SK-N-SH (cell line): ENCODE measurements at places on chromosomes 12 and 14. TPM values are rescaled to one million over a fixed set of nuclear protein-coding genes. Genes with fewer than 3 reads are reported as not detected.

The TPPP2 gene
- polyA plus RNA-seq, result not detected in 2 replicates

DNA sequence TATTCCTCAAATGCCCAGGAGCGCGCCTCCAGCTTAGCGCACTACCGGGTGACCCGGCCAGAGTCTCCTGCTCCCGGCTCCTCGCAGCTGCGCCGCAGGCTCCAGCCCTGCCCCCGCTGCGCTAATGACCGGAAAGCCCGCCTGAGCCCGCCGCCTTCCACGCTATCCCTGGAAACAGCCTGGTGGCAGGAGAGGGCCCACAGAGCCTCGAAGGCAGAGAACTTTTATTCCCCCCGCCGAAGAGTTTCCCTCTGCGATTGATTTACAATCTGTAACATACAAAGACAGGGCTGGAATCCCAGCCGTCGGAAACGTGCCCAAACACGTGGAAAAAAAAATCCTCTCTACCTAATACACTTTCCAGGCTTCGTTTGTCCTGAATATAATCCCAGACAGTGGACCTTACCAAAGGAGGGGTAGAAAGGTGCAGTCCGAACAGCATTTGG, 1.5 kb downstream of the COL2A1 start:
- peaks cover 35% of the 10 kb centered on the region; the same call in 1 of the 2 replicates for H3K4me1 ChIP-seq
- peaks cover 90% of the 10 kb centered on the region for H3K27me3 ChIP-seq
- H3K27ac ChIP-seq, result no peak overlapping the region
- peak overlapping the region; percentile 66 for H3K4me3 ChIP-seq
- H3K36me3 ChIP-seq, result no peaks in the 10 kb centered on the region
- peak; percentile 77 for DNase-seq

DNA sequence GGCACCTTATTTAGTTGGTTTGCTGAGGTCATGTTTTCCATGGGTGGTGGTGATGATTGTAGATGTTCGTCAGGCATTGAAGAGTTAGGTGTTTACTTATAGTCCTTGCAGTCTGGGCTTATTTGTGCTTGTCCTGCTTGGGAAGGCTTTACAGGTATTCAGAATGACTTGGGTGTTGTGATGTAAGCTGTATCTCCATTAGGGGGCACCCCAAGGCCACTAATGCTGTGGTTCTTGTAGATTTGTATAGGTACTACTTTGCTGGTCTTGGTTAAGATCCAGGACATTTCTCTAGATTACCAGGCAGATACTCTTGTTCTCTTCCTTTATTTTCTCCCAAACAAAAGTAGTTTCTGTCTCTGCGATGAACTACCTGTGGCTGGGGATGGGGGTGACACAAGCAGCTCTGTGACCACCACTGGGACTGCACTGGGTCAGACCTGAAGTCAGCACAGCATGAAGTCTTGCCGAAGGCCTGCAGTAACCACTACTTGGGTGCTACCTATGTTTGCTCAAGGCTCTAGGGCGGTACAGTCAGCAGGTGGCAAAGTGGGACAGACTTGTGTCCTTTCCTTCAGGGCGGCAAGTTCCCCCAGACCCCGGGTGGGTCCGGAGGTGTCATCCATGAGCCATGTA, 35.8 kb upstream of the FBXO33 start:
- H3K4me3 ChIP-seq, result no peak overlapping the region
- no peaks in the 10 kb centered on the region for H3K36me3 ChIP-seq
- no peaks in the 10 kb centered on the region for H3K4me1 ChIP-seq
- H3K27ac ChIP-seq, result no peak overlapping the region
- no peak for DNase-seq

DNA sequence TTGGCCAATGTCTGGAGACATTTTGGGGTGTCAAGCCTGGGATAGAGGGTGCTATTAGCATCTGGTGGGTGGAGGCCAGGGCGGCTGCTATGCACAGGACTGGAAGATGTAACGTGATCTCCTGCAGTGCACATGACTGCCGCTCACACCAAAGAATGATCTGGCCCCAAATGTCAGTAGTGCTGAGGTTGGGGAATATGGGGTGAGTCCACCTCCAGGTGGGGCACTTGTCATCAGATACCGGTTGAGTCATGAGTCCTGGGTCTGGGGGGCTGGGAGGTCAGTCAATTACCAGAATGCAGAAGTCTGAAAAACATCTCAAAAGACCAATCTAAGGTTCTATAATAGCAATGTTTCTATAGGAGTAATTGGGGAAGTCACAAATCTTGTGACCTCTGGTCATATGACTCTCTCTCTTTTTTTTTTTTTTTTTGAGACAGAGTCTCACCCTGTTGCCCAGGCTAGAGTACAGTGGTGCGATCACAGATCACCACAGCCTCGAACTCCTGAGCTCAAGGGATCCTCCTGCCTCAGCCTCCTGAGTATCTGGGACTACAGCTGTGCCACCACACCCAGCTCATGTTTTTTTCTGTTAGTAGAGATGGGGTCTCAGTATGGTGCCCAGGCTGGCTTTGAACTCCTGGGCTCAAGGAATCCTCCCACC, 6.0 kb upstream of the SDSL start:
- H3K4me3 ChIP-seq, result no peak overlapping the region
- H3K27me3 ChIP-seq, result no peaks in the 10 kb centered on the region
- H3K27ac ChIP-seq, result no peak overlapping the region
- H3K36me3 ChIP-seq, result no peaks in the 10 kb centered on the region
